ENCODE measurements at places on chromosomes 1 and 21. TPM values are rescaled to one million over a fixed set of nuclear protein-coding genes. Genes with fewer than 3 reads are reported as not detected.
A peak's percentile ranks its signal among the peaks of the same experiment; 100 is the strongest.

DNA sequence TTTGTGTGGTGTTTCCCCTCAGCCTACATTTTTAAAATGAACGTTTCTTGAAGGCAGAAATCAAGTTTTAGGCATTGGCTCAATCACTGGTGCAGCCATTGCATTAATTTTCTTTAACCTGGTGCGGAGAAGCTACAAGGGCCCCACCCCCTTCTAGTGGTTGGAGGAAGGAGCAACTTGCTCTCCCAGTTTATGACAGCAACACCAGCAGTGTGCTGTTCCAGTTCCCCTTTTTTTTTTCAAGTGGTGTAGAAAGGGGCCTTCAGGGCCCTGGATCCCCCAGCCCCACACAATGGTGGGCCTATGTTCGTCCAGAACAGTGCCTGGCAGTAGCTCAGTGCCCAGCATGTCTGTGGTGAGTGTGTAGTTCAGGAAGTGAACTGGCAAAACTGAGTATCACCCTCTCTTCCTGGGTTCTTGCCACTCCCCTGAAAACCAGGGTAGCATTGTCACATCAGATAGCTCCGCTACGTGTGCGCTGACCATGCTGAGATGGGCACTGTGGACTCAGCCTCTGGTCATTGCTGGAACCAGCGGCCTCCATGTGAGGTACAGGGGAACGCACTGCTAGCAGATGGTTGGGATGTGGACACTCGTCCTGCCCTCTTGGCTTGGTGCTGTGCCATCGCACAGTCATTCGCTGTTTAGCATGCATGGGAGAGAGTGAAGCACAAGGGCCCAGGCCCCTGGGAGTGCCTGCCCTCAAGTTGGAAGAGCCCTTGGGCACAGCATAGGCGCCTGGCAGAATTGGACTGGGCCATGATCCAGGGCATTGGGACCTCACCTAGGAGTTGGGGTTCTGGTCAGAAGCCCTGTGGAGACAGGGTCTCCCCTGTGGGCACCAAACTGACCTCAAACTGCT is 7.2 kb downstream of the ARF1 start:
- DNase-seq, result no peak

GRCh38 chr1:86084998-86085397 is 71.6 kb downstream of the COL24A1 start:
- DNase-seq, result no peak

DNA sequence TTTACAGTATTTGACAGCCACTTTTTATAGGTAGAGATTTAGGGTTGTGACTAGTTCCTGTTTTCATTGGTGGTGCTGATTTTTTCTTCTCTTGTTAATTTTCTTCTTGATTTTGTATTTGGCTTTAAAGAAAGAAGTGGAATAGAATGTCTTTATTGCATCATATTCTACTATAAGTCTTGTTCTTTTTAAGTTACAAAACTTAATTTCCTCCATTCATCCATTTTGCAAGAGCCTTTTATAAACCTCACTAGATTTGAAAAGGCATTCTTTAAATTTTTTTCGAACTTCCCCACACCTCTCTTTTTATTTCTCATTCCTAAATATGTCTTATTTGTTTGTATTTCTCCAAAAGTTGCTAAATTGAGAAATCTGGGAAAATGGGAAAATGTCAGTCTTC is 1368.6 kb upstream of the ADGRL4 start:
- no peak for DNase-seq

- DNase-seq, result no peak
Measured at GRCh38 chr1:43531107-43531905, 623 bp downstream of the PTPRF start.

DNA sequence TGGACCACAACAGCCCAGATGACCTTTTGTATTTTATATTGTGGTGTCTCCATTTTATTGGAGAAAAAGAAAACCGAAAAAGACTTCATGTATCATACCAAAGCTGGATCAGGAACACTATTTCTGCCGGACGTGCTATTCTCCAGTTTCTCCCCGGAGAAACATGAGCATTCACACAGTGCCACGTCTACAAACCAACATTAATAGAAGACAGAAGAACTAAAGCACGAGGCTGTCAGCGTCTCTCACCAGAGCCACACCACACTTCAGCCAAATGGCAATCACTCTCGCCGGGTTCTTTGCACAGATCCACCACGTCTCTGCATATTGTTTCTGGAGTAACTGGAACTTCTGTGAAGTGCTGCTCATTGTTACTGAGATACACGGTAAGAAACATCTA is 24.8 kb downstream of the TP53BP2 start:
- DNase-seq, result no peak

The CDC20 gene
- 3.1 TPM for total RNA-seq

- DNase-seq, result no peak
Measured at GRCh38 chr1:18090636-18091035, 17.0 kb upstream of the IGSF21 start.

GRCh38 chr1:215185067-215185620 is 102.6 kb downstream of the KCNK2 start:
- DNase-seq, result no peak

The GPR25 gene
- total RNA-seq, result not detected

The ELAPOR1 gene
- total RNA-seq, result under 0.01 TPM

DNA sequence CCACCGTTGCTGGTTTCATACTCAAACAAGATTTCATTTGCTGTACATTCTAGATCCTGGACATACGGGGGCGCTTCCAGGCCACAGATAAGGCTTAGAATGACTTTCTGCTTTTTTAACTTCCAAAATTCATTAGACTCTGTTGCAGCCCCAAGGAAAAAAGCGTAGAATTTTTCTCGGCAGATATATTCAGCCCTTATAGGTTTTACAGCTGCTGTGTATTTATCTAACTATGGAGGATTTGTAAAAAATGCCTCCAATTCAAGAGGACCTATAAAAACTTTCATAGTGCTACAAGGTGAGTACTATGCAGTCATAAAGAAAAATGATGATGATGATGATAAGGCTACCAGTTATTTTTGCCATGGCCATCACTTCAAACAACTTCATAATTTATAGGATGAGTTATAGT is 51.6 kb downstream of the SLC30A10 start:
- DNase-seq, result no peak

DNA sequence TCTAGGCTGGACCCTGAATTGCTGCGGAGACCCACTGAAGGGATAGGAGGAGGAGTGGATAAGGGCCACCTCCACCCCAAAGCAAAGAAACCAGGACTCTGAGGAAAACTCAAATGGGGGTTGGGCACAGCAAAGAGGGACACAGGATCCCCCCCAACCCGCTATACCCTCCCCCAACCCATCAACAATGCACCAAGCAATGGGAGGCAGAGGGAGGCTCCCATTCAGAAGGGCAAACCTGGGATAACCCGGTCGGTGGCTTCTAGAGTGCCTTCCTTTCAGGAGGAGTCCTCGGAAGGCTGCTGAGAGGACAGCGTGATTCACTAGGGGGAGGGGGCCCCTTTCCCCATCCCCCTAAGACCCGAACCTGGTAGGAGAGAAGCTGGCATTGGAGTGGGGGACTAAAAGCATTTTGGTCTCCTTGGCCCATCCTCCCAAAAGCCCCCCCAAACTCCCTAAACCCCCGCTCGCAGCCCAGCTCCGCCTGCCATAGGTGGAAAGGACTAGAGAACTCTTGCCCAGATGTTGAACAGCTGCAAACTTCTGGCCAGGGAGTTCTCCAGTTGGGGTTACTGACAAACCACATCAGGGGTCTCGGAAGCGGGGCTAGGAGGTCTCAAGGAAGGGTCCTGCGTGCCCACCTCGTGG is 1.3 kb downstream of the MEF2D start:
- no peak for DNase-seq

The SDC3 gene
- total RNA-seq, result 4.7 TPM

DNA sequence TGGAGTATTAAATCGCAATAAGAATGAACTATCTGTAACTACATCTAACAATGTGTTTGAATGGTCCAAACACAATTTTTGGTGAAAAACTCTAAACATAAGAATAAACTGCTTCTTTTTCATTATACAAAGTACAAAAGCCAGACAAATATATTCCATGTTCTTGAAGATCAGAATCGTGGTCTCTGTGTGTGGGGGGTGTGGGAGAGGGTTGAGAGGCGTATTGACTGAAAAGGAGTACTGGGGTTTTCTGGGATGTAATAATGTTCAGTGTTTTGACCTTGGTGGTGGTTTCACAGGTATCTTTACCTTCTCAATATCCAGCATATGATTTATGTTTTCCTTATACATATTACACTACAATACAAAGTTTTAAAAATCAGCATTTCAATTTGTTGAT is 764 bp upstream of the CFH start:
- no peak for DNase-seq

The ZMYND12 gene
- 0.26 TPM for total RNA-seq

- DNase-seq, result peak; percentile 77
Measured at GRCh38 chr1:31394584-31395193, 18.3 kb upstream of the SERINC2 start.

DNA sequence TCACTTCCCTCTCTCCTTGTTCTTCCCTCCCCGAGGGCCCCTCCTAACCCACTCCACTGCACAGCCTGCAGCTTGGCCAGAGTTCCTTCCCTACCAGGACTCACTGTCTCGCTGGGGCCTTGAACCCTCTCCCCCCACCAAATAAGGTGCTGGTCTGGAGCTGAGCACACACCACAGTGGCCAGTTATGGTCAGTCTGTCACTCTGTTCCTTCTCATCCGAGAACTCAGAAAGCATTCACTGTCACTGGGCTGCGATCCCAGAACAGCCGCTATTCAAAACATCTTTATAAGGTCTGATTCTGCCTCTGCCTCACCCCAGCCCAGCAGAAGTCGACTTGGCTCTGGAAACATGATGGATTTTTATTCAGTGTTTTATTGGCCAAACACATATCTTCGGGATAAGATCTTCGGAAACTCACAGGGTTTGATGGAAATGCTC is 19.8 kb upstream of the LBR start:
- no peak for DNase-seq

DNA sequence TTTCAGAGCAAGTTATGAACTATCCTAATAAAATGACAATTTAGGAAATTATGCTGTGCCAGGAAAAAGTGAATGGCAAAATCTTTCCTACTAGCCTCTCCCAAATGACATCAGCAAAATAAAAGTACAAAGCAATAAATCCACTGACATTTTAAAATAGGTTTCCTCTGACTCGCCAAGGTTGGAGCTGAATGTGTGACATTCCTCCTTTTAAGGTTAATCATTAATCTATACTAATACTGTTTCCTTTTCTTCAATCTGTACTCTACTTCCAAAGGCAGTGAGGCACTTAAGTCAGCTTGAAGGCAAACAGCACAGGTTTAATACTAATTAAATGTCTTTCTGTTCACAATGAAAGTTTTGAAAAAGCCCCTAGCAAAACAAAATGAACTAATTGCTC is 15.7 kb downstream of the RNF19B start:
- DNase-seq, result no peak

- DNase-seq, result no peak
Measured at GRCh38 chr1:83775977-83776603, 222.8 kb downstream of the TTLL7 start.

The CZIB gene
- total RNA-seq, result 37.9 TPM

GRCh38 chr1:194474701-194475100 is 1288.3 kb upstream of the B3GALT2 start:
- DNase-seq, result no peak

The LCE1F gene
- total RNA-seq, result not detected

DNA sequence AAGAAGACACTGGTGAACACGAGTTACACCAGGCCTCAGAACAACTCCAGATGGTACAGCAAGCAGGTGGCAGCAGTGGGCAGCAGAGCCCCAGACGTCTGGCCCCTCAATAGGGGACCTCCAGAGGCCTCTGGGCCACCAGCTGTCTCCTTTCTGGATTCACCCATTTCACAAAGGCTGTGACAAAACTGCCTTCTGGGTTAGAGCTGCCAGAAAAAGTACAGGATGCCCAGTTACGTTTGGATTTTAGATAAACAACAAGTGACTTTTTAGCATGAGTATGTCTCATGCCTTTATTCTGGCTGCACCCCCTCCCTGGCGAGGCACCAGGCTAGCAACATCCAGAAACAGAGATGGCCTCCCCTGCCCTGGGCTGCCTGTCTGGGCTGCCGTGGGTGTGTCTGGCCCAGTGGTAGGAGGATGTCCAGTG is 30.1 kb downstream of the ITPKB start:
- no peak for DNase-seq

The LORICRIN gene
- not detected for total RNA-seq

The FCRL1 gene
- not detected for total RNA-seq

DNA sequence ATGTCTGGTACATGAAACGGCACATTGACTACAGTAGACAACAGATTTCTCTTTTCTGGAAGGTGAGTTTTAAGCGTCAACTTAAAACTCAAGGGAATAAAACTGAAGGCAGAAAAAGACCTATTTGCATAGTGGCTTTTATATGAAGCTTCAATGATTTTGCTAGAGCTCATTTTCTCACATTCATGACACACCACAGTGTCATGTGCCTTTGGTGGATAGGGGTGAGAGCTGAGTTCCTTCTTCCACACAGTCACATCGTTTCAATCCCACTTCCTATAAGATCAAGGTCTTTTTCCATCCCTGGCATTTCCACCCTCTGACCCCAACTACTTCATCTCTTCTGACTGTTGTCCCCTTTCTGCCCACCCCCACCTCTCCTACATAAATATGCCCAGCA is 31.0 kb downstream of the IL12RB2 start:
- peak; percentile 40 for DNase-seq

- DNase-seq, result no peak
Measured at GRCh38 chr21:32185726-32186125, 93.1 kb downstream of the MIS18A start.

- DNase-seq, result no peak
Measured at GRCh38 chr21:34166468-34166867, 93.1 kb downstream of the MRPS6 start.

The ATAD3C gene
- 0.26 TPM for total RNA-seq

- DNase-seq, result no peak
Measured at GRCh38 chr1:117622726-117623125, 16.9 kb downstream of the TENT5C start.

DNA sequence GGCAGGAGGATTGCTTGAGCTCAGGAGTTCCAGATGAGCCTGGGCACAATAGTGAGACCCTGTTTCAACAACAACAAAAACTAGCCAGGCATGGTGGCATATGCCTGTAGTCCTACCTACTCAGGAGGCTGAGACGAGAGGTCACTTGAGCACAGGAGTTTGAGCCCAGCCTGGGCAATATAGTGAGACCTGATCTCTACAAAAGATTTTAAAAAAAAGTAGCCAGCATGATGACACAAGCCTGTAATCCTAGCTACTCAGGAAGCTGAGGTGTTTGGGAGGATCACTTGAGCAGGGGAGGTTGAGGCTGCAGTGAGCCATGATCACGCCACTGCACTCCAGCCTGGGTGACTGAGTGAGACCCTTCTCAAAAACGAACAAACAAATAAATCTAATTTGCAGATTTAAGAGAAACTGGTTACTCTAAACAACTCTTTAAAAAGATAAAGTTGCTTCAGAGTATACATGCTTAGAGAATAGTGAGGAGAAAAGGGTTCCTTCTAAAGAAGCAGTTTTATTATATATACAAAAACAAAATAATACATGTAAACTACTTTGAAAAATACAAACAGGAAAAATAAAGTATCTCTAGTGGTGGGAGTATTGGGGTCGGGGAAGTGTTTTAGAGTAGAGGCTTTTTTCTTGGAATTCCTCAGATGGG is 88.4 kb downstream of the ADCY10 start:
- DNase-seq, result no peak

GRCh38 chr1:102693345-102693744 is 415.0 kb downstream of the COL11A1 start:
- no peak for DNase-seq

The HES3 gene
- not detected for total RNA-seq
